ENCODE measurements at places on chromosomes 11 and 22.

DNA sequence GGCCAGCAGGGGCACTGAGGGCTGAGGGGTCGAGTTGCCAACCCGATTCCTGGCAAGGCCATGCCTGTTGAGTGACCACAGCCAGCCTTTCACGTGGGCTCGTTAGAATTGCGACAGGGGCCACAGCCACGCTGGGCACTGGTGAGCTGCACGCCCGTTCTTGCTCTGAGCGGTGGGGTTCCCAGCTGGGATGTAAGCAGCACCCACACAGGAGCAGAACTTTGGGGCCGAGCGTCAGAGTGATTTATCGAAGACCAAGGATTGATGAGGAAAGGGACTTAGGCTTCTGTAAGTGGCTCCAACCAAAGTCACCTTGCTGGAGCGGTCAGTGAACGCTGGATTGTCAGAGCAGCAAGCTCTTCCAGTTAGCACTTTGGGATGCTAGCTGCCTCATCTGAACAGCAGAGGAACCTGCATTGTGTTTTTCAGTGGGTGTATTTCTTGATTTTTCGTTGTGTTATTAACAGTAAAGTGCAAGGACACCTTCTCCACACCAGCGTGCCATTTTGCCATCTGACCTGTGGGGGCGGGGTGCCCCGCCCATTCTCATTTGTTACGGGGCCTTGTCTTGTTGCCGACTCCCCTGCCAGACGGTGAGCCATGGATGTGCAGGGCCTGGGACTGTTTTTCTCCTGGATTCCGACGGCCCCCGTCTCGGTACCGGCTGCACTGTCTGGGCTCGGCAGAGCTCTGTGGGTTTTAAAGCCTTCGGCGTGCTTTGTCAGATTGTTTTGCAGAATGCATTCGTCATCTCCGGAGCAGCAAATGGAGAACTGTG is 202.5 kb downstream of the TBC1D22A start:
- no peak for DNase-seq

DNA sequence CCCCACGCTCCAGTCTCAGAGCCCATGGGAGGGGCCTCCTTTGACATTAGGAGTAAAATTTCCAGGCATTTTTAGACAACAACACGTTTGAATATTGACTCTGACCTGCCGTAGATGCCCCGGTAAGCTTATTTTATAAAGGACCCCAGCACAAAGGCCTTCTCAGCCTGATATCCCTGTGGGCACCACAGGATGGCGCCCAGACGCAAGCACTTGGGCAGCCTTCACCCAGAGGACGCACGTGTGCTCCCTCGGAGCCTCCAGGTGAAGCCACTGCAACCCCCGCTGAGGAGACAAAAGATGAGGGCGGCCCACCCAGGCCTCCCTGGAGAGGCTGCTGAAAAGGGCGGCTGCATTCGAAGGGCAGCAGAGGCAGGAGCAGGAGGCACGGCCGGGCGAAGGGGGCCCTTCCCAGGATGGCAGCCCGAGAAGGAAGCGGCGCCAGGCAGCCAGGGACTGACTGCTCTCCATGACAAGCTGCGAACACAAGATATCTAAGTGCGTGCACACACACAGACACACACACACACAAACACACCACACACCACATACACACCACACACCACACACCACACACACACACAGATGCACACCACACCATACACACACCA is 15.2 kb upstream of the TH start:
- DNase-seq, result no peak

- no peak for DNase-seq
Measured at GRCh38 chr22:39363751-39364515, 14.1 kb downstream of the SYNGR1 start.

- no peak for DNase-seq
Measured at GRCh38 chr11:66314561-66315497, 2.0 kb downstream of the CD248 start.

GRCh38 chr11:122746050-122746478 is 90.5 kb downstream of the UBASH3B start:
- no peak for DNase-seq

DNA sequence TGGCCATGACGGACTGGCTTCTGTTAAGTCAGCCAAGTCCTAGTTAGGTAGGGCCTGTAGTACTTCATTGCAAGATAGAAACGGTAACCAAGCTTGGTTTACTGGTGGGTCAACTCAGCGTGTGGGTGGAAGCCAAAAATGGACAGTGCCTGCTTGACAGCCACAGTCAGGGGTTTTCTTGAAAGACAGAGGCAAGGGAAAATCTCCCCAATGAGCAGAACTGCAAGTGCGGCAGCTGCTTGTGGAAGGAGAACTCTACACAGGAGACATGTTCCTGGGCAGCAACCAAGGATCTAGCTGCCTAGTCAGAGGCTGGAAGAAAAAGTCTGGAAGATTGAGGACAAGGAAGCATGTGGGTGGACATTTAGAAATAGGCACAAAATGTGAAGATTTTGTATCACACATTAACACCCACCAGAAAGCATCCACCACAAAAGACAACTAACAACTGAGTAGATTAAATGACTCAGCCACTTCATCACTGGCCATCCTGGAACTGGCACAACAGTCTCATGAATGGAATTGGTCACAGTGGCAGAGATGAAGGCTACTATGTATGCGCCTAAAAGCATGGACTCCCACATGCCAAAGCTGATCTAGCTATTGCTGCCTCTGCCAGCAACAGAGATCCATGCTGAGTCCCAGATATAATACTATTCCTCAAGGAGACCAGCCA is 40.9 kb upstream of the SCUBE2 start:
- no peak for DNase-seq

GRCh38 chr11:57306940-57307565 is 17.7 kb downstream of the TNKS1BP1 start:
- DNase-seq, result no peak

DNA sequence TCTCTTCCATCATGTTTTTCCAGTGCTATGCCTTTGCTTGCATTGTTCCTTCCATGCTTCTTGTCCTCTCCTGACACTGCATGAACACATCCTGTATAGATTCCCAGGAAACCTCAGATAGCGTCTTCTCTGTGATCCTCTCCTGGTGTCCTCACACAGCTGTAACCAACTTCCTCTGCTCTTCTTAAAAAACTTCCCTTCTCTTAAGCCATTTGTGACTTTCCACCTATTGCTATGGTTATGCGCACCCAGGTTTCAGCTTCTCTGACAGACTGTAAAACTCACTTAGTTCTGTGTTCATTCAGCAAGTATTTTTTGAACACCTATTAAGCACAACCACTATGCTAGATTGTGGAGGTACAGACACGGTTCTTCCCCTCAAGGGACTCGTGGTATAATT is 5.1 kb upstream of the APLP2 start:
- no peak for DNase-seq

DNA sequence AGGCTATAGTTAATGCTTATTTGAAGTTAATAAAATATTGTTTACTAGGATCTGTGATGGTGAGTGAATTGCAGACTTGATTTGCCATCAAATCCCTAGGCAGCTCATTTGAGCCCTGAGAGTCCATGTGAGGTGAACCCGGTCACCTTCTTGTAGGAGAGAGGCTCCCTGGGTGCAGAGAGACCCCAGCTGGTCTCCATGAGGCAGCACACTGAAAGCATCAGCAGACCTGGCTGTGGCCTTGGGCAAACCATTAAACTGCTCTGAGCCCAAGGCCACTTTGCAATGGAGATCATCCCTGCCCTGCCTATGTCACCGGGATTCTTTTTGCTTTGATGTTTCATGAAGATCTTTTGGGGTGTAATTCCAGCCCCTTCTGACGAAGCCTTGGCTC is 125.2 kb downstream of the MICAL2 start:
- DNase-seq, result no peak

- no peak for DNase-seq
Measured at GRCh38 chr11:45385844-45386243, 99.7 kb upstream of the SYT13 start.

DNA sequence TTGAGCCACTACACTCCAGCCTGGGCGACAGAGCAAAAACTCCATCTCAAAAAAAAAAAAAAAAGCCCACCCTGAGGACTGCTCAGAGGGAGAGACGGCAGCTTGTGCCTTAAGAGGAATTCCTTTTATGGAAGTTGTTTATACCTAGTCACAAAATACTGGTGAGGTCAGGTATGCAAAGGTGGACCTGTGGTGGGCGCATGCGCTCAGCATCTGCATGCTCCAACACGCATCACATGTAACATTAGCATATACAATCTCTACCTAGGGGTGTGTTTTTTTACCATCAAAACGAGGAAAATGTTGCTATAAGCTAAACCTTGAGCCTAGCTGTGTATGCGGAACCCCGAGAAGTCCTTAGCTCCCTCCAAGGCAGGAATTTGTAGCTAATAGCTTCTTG is 6.8 kb upstream of the SART1 start:
- no peak for DNase-seq

DNA sequence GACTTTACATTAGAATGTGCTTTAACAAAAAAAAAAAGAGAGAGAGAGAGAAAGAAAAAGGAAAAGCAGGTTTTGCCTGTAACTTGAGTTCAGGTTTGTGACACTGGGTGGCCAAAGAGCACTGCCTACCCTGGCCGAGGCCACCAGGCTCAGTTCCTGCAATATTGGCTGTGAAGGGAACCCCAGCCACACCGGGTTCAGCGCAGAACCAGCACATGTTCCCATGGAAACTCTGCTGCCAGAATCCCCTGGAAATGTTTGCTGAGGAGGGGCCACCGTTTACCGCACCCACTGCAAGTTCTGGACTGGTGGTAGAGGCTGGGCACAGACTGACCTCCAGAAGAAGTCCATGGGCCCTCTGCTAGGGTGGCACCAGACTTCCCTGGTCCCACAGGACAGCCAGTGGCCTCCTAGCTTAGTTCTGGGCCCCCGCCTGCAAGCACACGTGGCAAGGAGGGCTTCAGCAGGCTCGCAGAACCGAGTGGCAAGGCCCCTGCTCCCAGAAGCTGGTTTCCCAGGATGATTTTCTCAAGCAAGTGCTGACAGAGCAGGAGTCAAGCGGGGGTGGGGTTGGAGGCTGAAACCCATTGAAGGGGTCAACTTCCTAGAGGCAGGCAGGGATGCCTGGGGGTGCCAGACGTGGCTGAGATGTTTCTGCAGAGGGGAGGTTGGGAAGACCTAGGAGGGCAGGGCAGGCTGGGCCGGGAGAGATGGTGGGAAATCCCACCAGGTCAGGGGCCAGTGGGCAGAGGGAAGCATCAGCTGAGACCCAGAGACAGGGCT is 51.2 kb downstream of the NFAM1 start:
- DNase-seq, result peak; percentile 36

DNA sequence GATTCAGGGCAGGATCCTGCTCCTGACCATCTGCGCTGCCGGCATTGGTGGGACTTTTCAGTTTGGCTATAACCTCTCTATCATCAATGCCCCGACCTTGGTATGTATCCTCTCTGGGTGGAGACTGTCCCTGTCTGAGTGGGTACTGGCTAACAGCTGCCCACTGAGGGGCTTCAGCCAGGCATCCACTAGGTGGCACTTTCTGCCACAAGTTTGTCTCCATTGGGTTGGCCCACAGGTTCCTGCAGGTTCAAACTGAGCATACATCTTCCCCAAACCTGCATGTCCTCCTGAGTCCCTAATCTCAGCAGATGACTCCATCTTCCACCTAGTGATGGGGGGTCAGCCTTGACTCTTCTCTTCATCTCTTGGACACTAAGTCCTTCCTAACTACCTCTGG is 4.4 kb downstream of the SLC2A11 start:
- no peak for DNase-seq

- DNase-seq, result no peak
Measured at GRCh38 chr11:44311339-44312261, 1.7 kb upstream of the ALX4 start.

- no peak for DNase-seq
Measured at GRCh38 chr11:103622296-103622695, 414.1 kb upstream of the DDI1 start.

DNA sequence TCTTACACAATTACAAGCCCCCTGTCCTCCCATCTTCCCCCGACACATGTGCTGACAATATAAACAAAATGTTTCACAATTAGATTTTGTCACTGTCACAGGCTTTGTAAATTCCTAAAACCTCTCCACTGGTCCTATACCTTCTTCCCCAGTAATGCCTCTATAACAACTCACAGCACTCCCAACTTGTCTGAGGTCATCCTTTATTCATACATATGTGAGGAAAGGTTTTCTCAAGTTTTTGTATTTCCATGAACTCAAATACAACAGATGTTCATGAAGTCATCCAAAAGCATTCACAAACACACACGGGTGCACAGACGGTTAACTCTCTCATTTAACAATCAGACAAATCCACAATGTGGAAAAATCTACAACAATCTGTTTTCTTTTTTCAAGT is 1.9 kb downstream of the OR52H1 start:
- DNase-seq, result no peak

GRCh38 chr11:78415338-78415737 is 2.3 kb downstream of the GAB2 start:
- DNase-seq, result no peak

- no peak for DNase-seq
Measured at GRCh38 chr11:8080674-8081590, at the start of gene TUB. Gene TUB (plus strand): TSS chr11:8081211. CDS start chr11:8081511, 300 bp downstream.

DNA sequence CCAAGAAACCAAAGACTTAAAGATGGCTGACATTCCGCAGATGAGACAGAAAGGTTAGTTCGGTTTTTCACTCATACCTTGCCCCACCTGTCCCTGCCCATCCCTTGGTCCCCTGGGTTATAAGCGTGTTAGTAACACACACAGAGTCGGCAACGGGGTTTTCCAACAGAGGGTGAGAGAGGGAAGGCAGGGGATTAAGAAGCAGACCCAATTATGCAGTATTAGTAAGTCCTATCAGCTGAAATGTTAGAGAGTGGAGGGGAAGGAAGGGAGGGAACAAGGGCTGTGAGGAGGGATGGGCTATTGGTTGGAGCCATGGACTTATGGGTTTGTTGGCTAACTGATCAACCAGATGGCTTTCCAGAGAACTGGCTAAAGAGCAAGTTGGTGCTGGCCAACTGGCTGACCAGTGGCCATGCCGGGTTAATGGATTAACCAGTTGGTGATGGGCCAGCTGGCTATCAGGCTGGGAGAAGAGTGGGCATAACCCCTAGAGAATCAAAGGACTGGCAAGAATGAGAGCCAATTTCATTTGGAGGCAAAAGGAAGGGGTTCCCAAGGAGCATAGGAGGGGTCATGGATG is 45.5 kb downstream of the NRXN2 start:
- DNase-seq, result no peak

- no peak for DNase-seq
Measured at GRCh38 chr11:117210620-117211019, 11.4 kb downstream of the TAGLN start.

All from RWPE2 (cell line).